ENCODE measurements at places on chromosomes 4 and X.

- DNase-seq = no peak
These were observed 625 bp downstream of the RTL9 start for GRCh38 chrX:110359273-110359672.

DNA sequence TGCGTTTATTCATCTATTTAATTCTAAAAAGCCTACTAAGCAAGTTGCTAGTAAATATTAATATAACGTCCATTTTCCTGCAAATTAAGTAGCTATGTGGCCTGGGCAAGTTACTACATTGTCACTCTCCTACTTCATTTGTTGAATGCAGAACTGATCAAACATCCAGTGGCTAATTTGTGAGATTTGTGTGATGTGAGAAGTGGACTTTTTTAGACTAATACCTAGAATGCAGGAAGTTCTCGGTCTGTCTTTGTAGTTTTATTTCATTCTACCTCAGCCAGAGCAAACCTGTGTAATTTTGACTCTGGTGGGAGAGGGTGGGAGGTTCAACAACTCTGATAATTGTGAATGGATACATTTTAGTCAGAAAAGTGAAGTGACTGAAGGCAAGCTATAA lies 840 bp downstream of the GUF1 start:
- DNase-seq = no peak

GRCh38 chrX:154426916-154427770 lies 1.3 kb upstream of the ATP6AP1 start:
- DNase-seq = no peak

- DNase-seq = no peak
These were observed 167.1 kb upstream of the PACRGL start for GRCh38 chr4:20532871-20533870.

GRCh38 chr4:76993787-76994641 lies 44.5 kb downstream of the SEPTIN11 start:
- no peak for DNase-seq
